Stimulated activated CD4-positive, alpha-beta T cell treated with anti-CD3 and anti-CD28 coated beads, Interleukin-15, amount 100 ng/mL, for 48 hours (primary cell): ENCODE measurements at places on chromosomes 11 and 22.

GRCh38 chr11:43573873-43574272 lies 106.7 kb upstream of the HSD17B12 start:
- DNase-seq = no peak

GRCh38 chr11:60530454-60531100 lies 15.4 kb downstream of the MS4A13 start:
- no peak for DNase-seq

DNA sequence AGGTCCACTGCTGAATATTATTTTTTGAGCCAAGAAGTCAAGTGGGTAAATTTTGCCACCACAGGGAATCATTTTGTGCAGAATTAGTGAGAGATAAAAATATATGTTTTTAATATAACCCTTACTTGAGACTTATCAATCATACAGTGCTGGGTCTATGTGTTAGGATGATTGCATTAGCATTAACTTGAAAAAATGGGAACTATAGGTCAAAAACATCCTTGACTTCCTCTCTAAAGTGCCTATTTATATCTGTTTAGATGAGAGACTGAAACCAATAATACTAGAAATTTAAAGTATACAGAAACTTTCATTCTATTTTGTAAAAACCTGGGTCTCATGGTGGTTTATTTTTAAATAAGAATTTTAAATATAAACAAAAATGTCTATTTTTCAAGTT lies 65.1 kb upstream of the CARD18 start:
- no peak for DNase-seq

DNA sequence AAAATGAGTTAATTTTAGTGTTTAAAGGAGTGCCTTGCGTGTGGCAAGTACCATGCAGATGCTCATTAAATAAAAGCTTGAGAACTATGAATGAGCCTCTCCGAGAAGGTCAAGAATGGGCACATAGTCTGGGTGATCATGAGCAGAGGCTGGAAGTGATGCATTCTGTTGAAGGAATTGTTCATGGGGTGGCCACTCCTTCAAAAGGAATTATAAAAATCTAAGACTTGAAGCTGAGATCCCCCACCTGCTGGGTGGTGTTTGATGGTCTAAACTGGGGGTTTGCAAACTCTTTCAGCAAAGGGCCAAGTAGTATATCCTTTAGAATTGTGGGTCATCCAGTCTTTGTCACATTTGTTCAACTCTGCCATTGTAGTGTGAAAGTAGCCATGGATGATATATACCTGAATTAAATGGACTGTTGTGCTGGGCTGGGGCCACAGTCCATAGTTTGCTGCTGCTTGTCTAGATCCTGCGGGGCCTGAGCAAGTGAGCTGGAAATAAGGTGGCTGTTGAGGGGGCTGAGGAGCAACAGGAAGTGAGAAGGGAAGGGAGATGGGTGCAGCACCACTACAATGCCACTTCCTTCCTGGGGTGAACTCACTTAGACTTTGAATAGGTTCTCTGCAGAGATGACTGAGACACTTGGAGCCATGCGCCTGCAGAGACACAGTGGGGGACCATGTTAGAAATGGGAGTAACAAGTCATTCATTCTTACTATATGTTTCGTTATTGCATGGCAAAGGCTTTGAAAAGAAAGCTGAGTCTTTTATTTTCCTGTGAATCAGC lies 179.0 kb downstream of the SNX19 start:
- no peak for DNase-seq

DNA sequence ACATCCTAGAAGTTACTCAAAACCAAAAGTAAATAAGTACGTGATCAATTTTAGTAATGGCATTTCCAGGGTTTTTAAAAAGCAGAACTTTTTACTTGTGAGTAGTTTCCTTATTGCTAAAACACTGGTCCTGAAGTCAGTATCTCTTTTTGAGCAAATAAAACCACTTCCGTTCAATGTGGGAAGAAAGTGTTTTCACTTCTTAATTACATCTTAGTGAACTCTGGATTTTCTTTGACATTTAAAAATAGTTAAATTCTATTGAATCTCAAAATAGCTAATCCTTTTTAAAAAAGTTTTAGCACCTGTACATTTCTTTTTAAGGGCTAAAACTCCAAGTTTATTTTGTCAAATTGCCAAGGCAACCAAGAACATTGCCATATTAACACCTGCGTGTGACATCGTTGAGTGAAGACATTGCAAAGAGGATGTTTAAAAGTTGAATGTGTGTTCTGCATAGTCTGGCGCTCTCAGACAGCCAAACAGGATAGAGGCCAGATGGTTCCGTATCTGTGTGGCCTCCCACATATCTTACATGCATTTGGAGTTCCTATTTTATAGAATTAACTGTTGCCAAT lies 17.2 kb upstream of the OR5B21 start:
- no peak for DNase-seq

DNA sequence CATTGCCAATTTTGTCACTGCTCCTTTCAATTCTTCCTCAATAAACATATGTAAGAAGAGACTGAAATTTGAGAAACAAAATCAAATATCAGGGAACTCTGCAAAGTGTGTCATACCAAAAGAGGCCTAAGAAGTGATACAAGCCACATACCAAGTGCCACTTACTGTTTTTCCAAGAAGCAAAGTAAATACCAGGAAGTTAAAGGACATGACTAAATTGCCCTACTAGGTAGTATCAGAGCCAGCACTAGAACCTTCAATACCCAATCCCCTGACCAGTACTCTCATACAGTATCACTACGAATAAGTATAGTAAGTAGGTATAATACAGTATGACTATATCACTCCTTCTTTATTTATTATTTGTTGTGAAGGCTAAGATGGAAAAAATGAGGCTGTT lies 13.6 kb downstream of the MAML2 start:
- no peak for DNase-seq

GRCh38 chr11:84819128-84819527 lies 808.0 kb downstream of the DLG2 start:
- no peak for DNase-seq

GRCh38 chr11:92504004-92504403 lies 279.4 kb downstream of the FAT3 start:
- no peak for DNase-seq

- no peak for DNase-seq
These were observed 42.8 kb downstream of the OR5AK2 start for GRCh38 chr11:57031556-57031955.

DNA sequence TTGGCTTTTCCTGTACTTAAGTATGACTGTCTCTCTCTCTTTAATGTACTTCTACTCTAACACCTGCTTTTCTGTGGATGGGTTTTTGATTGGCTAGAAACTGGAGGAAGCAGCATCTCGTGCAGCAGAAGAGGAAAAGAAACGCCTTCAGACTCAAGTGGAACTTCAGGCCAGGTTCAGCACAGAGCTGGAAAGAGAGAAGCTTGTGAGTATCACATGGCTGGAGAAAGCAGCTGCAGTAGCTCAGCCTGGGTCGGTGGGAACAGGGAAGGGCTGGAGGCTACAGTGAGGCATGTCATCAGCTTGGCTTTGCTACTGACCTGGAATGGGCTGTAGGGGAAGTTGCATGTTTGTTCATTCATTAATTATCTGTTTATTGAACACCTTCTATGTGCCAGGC lies 74.2 kb downstream of the SWAP70 start:
- DNase-seq = no peak

- no peak for DNase-seq
These were observed 27.0 kb upstream of the LRRC55 start for GRCh38 chr11:57154739-57155138.

- no peak for DNase-seq
These were observed 37.5 kb downstream of the PDGFD start for GRCh38 chr11:104126464-104126863.

DNA sequence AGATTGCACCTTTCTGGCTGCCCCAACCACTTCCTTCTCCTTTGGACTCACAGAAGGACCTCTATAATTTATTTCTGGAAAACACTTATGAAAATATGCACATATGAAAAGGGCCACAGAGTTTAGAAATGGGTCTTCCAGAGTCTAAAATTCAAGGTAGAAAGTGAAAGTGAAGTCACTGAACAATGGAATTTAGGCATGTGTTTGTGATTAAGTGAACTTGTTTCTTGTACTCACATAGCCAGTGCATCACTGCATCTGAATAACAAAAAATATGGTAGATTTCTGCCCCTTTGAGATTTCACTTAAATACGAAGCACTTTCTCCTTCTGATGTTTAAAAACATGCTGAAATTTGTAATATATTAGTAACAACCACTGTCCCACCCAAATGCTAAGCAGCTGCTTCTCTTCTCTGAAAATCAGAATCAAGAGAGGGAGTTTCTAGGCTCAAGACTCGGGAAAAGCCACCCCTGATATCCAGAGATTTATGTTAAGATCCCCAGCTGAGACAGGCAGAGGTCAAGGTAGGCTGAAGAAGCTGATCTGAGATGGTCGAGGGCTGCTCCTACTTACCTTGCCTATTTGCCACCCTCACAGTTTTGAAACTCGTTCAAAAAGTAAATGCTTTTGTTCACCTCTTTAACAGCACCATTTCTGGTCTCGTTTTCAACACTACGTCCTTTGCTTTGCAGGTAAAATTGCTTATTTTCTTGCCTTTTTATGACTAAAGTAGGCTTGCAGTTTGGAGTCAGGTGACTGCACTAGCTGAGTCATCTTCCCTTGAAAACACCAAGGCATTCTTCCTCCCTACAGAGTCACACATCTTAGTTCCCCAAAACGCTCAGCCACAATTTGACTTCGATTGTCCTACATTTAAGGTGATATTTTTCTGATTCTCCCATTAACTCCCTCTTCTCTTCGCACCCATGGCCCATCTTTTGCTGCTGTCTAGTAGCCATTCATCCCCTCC lies at the start of gene XKR3:
Gene XKR3 (minus strand): TSS at position 696 of the 972 bp plus-strand sequence. CDS start 17,338 bp downstream, outside the sequence.
- peak; percentile 2 for DNase-seq

GRCh38 chr11:20369826-20370225 lies 6.3 kb downstream of the HTATIP2 start:
- no peak for DNase-seq

DNA sequence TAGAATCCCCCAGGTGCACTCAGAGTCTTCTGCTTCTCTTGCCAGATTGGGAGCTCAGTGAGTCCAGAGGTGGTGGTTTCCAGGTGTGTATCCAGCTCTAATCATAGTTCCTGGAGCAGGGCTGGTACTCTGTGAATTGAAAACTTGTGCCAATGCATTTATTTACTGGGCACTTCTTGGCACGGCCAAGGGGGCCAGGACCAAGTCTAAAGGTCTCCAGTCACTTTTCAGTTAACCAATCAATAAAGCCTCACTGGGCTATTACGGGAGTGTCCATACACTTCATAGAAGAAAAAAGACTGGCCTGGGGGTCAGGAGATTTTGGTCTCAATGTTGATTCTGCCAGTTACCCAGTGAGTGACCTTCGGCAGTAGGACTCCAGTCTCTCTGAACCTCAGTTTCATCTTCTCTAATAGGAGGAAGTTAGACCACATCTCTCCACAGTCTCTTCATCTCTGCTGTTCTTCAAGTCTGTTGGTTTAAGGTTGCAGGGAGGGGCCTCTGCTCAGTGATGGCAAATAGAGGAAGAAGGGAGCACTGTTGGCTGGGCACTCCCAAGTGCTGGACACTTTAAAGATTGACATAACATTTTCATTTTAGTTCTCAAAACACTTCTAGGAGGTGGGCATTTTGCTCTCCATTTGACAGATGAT lies 188.5 kb upstream of the E2F8 start:
- no peak for DNase-seq

DNA sequence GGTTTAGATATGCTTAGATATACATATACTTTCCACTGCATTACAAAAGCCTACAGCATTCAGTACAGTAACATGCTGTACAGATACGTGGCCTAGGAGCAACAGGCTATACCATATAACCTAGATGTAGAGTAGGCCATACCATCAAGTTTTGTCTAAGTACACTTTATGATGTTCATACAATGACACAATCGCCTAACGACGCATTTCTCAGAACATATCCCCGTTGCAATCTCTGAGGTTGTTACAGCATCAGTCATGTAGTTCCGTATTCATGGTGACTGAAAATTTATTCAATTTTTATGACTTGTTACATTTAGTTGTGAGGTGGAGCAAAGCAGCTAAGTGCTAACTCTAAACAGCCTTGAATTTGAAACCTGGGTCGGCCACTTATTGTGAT lies 6.7 kb downstream of the ZBTB44 start:
- no peak for DNase-seq
